Stimulated activated CD8-positive, alpha-beta memory T cell treated with anti-CD3 and anti-CD28 coated beads, Interleukin-7, amount 100 ng/mL, for 4 hours (primary cell): ENCODE measurements at places on chromosomes 11 and 22.

- peak; percentile 51 for DNase-seq
Observed at GRCh38 chr11:65575568-65576231, at the start of gene EHBP1L1. Gene EHBP1L1, plus strand, starts transcription at chr11:65576053. Its CDS starts 250 bp downstream, at chr11:65576303.

GRCh38 chr22:20268279-20269012 is at the start of gene RTN4R:
Gene RTN4R, minus strand, starts transcription at chr22:20268318. Its CDS starts 226 bp downstream, at chr22:20268092.
- no peak for DNase-seq

- DNase-seq, result no peak
Observed at GRCh38 chr11:44698252-44698912, 28.4 kb upstream of the TSPAN18 start.

DNA sequence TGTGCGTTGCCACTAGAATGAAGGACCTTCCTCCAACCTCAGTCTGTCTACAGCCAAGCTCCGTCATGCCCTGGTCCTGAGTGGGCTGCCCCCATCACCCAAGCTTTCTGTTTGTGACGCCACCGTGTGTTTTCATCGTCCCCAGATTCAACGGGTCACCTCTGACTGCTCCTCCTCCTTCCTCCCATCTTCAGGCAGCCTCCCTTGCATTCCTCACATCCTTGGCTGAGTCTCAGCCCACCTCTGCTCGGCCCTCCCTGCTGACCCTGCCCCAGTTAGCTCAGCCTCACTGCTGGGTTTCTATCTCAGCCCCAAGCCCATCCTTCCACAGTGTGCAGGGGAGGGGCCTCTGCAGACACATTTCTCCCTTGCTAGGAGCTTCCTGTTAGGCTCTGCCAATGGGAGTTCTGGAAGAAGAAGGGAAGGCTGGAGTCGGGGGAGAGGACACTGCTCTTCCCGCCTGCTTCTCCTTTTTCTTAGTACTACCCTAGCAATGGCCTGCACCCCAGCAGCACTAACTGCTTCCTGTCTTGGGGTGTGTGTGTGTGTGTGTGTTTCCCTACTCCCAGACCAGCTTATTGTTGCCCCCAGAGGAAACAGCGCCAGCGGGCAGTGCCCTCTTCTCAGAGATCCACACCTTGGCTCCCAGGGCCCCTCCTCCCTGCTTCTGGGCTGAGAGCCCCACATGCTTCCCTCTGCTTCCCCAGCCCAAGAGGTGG is 5.2 kb downstream of the IFT27 start:
- DNase-seq, result no peak

DNA sequence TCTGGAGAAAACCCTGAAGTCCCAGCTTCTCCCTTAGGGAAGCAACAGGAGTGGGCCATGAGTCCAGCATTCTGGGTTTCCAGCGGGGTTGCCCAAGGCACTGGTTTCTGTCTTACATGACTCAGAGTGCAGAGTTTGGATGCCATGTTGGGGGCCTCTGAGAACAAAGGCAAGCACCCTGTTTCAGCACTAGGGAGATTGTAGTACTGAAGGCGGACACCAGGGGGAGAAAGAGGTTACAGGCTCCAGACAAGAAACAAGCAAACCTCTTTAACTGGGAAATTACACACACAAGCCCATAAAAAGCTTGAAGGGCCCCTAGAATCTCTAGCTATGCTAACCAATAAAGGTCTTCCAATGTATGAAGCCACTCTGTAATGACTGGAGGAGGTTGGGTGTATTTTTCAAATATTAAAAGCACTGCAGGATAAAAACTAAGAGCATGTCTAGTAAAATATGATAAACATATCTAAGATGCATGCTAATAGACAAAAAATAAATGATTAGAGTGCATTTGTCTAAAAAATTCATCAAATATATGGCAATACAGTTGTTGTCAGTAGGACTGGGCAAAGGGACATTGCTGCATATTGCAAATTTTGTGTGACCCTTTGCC is 7.1 kb downstream of the MS4A6E start:
- peak; percentile 8 for DNase-seq

DNA sequence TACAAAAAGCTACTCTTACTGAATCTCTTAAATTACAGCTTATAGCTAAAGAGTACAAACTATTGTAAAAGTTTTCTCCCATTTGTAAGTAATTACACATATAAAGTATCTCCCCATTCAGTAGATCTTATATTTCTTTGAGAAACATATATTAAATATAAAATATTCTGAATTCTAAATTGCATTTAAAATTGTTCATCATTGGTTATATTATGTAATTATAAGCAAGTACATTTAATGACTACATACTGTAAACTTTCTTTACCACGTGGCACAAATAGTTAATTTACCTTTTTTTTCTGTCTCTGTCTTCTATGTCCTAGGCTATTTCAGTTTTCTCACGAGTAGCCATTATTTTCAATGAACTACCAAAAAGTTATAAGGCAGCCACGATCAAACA is 101.2 kb upstream of the SERPIND1 start:
- DNase-seq, result no peak

DNA sequence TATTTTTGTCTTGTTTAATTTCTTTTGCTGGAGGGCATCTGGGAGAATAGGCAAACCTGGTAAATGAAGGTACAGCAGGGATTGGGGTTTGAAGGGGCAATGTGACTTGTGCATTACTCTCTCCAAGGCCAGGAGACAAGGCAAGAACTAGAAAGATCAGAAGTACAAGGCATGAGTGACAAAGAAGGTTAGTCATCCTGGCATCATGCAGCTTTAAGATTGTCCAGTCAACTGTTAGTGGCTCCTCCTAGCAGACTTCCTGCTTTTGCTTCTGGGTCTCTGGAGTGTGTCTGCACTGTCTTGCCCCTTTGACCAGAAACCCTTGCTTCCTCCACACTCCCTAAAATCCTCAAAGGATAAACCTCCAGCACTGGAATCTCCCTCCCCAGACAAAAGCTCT is 27.2 kb upstream of the GLYATL1 start:
- DNase-seq, result no peak

- no peak for DNase-seq
Observed at GRCh38 chr11:129215506-129216245, 23.6 kb upstream of the ARHGAP32 start.

- no peak for DNase-seq
Observed at GRCh38 chr11:8360086-8360828, 96.6 kb upstream of the LMO1 start.

DNA sequence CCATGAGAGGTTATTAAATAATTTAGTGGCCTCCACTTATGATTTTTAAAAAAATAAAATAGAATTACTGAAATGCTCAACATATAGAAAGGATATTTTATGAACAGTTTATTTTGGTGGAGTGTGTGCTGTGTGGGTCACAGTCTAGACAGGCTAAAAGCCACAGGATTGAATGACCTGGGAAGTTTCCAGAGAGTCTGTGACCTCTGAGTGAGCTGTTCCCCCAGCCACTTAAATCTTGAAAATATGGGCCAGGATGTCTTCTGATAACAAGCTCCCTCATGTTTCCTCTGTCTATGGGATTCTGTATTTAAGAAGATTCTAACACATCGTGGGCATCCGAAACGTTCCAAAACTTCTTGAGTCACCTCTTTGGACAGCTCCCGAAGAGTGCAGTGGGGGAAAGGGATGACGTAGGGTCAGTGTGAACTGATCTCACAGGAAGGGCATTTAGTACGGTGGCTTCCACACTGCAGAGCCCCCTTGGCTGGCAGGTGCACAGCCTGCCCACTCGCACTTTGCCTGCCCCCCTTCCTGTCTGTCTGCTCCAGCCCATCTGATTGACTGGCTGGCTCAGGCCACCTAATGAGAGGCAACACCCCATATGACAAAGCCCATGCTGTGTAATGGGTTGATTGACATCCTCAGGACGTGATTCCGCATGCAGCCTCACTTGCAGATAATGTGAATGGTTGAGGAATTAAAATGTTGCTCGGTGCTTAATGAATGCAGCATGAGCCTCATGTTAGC is 97.4 kb downstream of the NTM start:
- DNase-seq, result no peak

- DNase-seq, result no peak
Observed at GRCh38 chr11:132123854-132124835, 753.7 kb downstream of the NTM start.

DNA sequence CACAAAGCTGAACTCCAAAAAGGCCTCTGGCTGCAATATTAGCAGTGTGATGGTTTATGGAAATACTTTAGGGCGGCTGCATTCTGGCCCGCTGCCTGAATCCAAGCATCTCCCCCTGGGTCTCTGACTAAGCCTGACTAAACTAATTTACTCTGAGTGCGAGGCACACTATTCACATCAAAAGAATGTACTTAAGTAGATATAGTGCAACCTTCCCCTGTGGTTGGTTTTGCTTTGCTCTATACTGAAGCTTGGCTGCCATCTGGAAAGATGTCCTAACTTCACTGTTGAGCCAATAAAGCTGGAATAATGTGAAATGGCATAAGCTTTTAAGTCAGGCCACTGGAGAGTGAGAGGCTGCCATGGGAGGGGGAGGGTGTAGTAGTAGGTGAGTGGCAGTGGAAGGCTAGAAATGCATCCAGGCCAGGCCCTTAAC is 321.6 kb downstream of the AASDHPPT start:
- DNase-seq, result no peak

GRCh38 chr11:90661233-90661632 is 438.4 kb upstream of the CHORDC1 start:
- DNase-seq, result no peak

- no peak for DNase-seq
Observed at GRCh38 chr22:20037419-20037818, 16.5 kb downstream of the TANGO2 start.

GRCh38 chr11:77187776-77188632 is 60.0 kb downstream of the MYO7A start:
- DNase-seq, result peak; percentile 45

- peak; percentile 12 for DNase-seq
Observed at GRCh38 chr11:83002053-83002452, 69.6 kb downstream of the RAB30 start.

DNA sequence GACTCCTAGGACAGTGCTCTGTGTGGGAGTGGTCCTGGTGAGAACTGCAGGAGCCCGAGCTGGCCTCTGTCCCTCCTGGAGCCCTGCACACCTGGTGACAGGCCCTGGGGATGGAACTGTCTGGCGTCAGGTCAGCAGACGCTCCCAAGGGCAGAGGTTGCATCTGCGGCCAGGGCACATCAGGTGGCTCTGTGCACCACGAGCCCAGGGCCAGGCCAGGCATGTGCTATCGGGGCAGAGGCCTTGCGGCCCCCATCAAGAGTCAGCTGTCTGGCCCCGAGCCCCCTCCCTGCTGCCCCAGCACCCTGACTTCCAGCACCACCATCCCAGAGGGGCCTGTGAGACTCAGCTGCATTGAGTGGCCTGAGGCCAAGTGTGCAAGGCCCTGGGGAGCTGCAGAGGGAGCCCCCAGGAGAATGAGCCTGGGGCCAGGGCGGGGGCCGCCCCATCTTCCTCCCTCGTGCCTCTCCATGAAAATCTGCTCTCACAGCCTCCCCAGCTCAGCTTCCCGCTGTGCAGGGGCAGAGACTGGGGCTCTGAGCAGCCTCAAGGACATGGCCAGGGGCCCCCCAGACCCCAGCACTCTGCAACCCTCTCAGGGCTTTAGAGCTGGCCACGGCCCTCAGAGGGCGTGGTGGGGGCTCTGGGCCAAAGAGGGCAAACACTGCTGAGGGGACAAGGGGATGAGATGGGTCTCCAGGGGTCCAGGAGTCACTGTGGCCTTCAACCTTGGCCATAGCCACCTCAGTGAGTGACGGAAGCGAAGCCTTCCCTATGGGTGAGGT is 56.4 kb downstream of the RTL6 start:
- DNase-seq, result no peak

GRCh38 chr11:90349731-90350130 is 126.9 kb upstream of the CHORDC1 start:
- DNase-seq, result no peak

GRCh38 chr22:16658068-16658467 is 65.5 kb upstream of the CCT8L2 start:
- DNase-seq, result no peak

- DNase-seq, result no peak
Observed at GRCh38 chr11:21492931-21493330, 700.0 kb upstream of the ANO5 start.
